ENCODE measurements at places on chromosomes 2 and 18.
A peak's percentile ranks its signal among the peaks of the same experiment; 100 is the strongest.

GRCh38 chr2:237213315-237214022 lies 127.8 kb downstream of the COPS8 start:
- no peak for DNase-seq

DNA sequence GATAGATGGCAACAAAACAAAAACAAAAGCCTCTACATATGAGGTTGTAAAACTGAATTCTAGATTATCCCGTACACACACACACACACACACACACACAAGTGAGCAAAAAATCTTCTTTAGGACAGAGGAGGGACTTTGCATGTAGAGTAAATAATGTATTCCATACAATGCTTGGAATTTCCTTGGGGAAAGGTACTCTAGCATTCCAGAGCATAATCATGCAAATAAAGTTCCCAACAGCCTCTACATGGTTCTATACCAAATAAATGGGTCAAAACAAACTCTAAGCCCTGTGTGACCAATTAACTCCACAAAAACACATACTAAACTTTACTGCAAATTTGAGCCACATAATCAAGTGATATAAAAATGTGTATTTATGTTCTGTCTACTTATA lies 191.4 kb downstream of the RBM43 start:
- no peak for DNase-seq

- no peak for DNase-seq
These were observed 161.1 kb downstream of the SLC39A10 start for GRCh38 chr2:195818106-195818505.

- DNase-seq, result no peak
These were observed 1288.7 kb downstream of the LRP1B start for GRCh38 chr2:140842110-140842509.

DNA sequence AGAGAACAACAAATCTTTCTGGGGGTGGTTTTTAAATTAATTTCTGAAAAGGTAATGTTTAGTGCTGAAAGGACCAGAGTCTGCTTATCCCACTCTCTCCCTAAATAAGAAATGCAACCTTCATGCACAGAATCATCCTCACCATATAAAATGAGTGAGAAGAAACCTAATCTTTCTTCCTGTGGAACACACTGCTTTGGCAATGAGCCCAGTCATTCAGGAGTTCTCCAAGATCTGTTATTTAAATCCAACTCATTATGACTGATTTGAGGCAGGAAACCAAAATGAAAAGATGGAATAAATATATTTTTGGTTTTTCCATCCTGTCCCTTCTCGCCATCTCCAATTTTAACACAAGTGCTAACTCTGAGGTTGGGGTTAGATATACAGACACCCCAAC lies 228.3 kb downstream of the SRBD1 start:
- DNase-seq, result no peak

- DNase-seq, result no peak
These were observed 10.9 kb upstream of the SLC4A3 start for GRCh38 chr2:219616550-219616949.

DNA sequence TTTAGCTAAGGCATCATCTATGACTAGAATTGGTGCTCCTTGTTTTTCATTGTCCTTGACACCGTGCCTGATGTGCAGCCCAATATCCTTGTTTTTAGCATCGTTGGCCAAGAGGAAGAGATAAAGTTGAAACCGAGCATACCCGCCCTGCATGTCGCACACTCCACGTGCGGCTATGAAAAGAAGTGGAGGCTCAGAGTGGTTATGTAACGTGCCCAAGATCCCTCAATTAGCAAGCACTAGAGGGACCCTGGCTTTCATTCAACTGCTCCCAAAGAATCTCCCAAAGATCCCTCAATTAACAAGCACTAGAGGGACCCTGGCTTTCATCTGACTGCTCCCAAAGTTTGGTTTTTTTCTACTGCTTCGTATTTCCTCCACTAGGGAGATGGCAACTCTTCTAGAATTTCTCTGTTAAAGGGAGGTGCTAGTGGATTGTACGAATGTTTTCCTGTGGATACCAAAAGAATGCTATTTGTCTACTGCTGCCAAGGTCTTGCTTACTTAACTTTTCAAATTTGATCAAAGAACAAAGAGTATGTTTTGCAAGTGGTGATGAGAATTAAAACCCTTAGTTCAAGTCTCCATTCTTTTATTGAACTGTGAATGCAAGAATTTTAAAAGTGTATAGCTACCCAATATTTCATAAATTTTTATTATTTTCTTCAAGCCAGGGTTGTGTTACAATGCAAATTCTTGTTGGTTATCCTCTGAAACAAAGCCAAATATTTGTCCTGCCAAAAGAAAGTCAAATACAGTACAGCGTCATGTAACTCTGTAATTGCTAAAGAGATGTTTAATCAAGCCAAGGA lies 92.1 kb downstream of the AOX1 start:
- no peak for DNase-seq

- no peak for DNase-seq
These were observed 9.9 kb downstream of the COL3A1 start for GRCh38 chr2:188984065-188984491.

GRCh38 chr2:45990131-45990530 lies 307.1 kb upstream of the EPAS1 start:
- DNase-seq, result no peak

DNA sequence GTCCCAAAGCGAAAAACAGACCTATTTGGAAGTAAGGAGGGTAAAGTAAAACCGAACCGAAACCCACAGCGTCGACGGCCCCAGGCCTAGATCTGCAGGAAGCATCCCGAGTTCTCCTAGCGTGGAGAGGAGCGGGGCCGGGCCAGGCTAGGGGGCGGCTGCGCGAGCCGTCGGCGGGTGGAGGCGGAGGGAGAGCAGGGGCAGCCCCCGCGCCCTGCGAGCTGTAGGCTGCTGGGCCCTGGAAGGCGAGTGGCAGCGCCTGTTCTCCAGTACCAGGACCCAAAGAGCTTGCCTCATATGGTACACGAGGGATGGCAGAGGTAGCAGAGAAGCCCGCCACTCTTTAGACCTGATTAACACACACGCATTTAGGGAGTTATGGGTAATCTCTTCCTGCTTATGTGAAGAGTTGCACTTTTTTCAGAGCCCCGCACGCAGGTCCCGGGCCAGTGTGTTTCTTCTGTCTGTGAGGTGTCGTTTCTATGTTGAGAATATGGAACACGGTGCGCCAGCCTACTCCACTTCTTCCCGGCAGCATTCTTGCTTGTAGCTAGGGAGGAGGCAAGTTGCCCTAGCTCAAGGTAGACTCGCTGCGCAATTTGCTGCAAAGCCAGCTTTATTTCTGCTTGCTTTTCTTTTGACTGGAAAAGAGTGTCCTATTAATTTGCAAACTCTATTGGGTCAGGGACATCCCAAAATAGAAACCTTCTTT lies 71.1 kb downstream of the ARHGEF33 start:
- no peak for DNase-seq

- DNase-seq, result no peak
These were observed 81.7 kb upstream of the SPHKAP start for GRCh38 chr2:228263156-228263555.

- DNase-seq, result no peak
These were observed 398.3 kb downstream of the TGIF1 start for GRCh38 chr18:3848316-3848715.

- DNase-seq, result no peak
These were observed 39.4 kb upstream of the CTDP1 start for GRCh38 chr18:79640064-79640672.

GRCh38 chr2:235498541-235498940 lies 4.7 kb downstream of the AGAP1 start:
- no peak for DNase-seq

DNA sequence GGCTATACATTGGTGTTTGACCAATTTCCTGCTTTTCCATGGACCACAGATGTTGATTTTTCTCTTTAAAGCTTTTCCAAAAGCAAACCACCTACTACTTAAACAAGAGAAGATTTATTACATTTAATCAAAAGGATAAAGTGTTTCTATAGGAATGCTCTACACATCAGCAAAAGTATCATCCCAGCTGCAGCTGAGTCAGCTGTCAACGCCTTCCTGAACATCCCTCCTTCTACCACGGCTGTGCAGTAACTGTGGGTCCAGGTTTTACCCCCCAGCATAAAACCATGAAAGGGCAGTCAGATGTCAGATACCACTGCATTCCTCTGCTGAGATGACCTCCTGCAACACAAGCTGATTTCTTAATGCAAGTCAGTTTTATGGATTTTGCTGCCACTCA lies 524.5 kb upstream of the MEX3C start:
- DNase-seq, result no peak

- DNase-seq, result peak; percentile 53
These were observed 53.6 kb upstream of the EML6 start for GRCh38 chr2:54669677-54670484.

GRCh38 chr18:72692086-72692485 lies 147.9 kb upstream of the CBLN2 start:
- no peak for DNase-seq

- DNase-seq, result no peak
These were observed 53.1 kb upstream of the BBS5 start for GRCh38 chr2:169426069-169426663.

DNA sequence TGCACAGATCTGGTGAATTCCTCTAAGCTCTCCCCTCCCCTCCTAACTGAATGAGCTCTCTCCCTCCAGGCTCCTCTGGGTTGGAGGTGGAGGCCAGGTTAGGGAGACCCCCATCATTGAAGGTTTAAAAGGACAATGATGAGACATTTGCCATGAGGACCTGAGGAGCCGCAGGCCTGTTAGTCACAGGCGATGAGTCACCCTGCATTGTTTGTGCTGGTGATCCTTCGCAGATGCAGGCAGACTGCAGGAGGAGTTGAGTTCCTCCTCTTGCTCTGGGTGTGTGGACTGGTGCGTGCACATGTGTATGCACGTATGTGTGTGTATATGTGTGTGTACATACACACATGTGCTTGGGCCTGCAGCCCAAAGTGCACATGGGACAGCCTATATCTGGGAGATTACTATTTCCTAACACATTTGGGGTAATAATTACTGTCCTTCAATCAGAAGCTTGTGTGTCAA lies 42.0 kb downstream of the MCFD2 start:
- DNase-seq, result peak; percentile 81

GRCh38 chr2:162972383-162972782 lies 133.8 kb upstream of the KCNH7 start:
- no peak for DNase-seq

GRCh38 chr2:218386505-218387368 lies 4.7 kb downstream of the SLC11A1 start:
- DNase-seq, result no peak

DNA sequence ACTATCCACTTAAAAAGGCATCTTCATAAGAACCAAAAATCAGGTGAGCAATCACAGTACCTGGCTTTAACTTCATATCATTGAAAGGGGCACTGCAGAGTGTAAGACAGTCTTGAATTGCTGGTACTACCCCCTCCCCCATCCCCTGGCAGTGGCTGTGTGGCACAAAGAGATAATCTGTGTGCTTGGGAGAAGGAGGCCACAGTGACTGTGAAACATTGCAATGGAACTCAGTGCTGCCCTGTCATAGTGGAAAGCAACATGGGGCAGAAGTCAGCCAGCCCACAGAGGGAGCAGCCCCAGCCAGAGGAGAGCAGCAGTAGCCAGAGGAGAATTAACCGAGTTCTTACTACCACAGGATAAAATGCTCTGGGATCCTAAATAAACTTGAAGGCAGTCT lies 45.3 kb upstream of the UGP2 start:
- no peak for DNase-seq

DNA sequence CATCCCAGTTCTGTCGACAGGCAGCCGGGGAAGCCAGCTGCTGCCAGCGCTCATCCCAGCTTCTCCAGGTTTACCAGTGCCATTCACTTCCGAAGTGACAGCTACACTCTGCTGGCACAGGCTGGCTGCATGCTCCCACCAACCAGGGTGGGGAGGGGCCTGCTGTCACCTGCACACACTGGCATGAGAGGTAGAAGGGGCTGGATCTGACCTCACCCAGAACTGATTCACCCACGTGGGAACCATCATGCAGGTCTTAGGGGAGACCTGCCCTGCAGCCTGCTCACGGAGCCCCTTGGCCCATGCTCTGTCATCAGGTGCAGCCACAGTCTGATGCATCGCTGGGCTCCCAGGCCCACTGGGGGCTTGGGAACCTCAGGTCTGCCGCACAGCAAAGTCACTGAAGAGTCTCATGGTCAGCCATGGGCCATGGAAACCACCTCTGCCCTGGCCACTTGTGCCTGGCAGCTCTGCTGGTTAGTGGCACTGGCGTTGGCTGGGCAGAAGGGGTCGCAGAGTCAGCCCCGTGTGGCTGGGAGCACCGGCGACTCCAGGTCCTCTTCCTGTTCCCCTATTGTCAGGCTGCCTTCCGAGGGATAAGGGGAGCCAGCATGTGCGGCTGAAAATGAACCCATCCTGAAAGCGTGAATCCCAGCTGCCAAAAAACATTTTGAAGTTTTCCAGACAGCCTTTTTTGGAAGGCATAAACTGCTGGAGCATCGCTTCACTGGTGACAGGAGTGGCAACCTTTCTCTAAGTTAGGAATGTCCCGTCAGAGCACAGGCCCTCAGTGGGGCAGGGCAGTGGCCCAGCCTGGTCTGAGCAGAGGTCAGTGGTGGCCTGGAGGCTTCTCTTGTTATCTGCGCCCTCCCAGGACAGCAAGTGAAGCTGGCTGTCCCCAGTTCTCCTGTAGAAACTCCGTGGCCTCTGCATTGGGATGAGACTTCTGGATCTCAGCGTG lies 157.8 kb downstream of the SEPTIN10 start:
- DNase-seq, result no peak

GRCh38 chr2:194105358-194105757 lies 1551.7 kb upstream of the SLC39A10 start:
- DNase-seq, result no peak

GRCh38 chr2:288758-289361 lies 969 bp upstream of the ALKAL2 start:
- DNase-seq, result no peak

DNA sequence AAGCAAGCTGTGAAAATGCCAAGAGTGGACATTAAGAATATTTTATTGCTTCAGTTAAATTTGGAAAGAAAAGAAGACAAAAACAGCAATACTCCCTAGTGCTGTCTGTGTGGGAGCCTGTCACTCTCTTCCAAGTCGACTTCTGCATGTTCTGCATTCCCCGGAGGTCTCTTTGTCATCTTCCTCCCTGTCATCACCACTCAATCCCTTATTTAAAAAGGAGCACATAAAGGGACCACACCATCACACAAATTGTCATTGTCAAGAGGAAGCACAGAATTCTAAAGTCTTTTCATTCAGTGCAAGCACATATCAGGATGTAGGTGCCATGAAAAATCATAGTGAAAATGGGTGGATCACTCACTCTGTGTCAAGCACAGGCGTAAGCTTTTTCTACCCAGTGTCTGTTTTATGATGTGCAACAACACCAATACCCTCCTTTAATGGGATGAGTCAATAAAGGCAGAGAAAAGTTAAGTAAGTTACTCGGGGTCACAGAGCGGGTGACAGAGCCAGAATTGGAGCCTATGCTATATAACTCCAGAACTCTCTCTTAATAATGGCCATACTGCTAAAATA lies 222.4 kb upstream of the HNMT start:
- no peak for DNase-seq

GRCh38 chr2:10311736-10312135 lies 9.0 kb downstream of the HPCAL1 start:
- no peak for DNase-seq

DNA sequence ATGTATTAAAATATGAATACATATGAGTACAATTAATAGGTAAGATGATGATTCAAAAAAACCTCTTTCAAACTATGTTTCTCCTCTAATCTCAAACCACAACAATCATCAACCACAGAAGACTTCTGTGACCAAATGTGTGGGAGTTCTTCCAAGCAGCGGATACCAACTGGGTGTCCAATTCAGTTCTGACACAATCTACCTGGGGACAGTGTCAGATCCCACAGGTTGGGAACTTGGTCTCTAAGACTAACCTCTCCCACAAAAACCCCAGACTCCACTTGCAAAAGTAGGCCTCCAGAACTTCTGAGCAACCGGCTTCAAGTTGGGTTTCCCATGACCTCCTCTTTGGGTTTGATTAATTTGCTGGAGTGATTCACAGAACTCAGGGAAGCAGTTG lies 26.9 kb downstream of the FASTKD1 start:
- DNase-seq, result no peak

- DNase-seq, result no peak
These were observed 10.5 kb downstream of the DRC1 start for GRCh38 chr2:26412091-26412673.

Data from breast epithelium (tissue), 4 donors.